ENCODE measurements at places on chromosomes 12 and 14.
A peak's percentile ranks its signal among the peaks of the same experiment; 100 is the strongest.

- ATAC-seq = peak; percentile 50
Observed at GRCh38 chr12:991350-992333, 619 bp downstream of the ERC1 start.

GRCh38 chr14:99809360-99809759, 16.1 kb downstream of the EML1 start:
- ATAC-seq = peak; percentile 85

DNA sequence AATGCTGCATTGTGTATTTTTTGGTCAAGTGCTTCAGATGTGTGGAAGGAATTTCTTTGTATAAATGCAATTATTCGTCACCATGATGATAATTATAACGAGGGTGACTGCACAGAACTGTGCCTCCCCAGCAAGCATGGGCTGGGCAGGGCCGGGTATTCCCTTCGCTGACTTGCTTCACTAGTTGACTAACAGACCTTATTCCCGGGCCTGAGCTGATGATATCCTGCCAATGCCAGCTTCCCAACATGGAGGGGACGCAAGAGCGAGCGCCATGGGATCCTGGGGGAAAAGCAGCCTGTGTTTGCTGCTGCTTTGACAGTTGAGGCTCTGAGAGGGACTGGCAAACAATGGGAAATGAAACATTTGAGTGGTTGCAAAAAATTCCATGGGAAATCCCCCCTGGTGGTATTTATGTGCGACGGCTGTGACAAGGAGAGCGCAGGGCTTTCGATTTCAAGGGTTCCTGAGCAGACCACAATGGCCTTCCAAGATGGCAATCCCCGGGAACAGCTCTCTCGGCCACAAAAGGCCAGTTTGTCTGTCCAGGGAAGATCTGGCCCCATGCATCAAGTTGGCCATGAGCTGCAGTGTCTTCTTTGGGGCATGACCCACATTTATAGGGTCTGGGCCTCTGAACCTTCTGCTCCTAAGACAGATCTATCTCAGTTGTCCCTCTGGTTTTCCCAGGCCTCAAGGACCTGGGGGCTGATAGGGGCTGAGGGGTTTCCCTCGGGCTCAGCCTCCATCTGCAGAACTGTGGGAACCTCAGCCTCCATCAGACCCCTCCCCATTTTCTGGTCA, 21.9 kb upstream of the MAP1LC3B2 start:
- no peak for ATAC-seq

- no peak for ATAC-seq
Observed at GRCh38 chr12:22615963-22616501, 8.9 kb upstream of the ETNK1 start.

- no peak for ATAC-seq
Observed at GRCh38 chr14:99662846-99663245, 17.9 kb downstream of the HHIPL1 start.

DNA sequence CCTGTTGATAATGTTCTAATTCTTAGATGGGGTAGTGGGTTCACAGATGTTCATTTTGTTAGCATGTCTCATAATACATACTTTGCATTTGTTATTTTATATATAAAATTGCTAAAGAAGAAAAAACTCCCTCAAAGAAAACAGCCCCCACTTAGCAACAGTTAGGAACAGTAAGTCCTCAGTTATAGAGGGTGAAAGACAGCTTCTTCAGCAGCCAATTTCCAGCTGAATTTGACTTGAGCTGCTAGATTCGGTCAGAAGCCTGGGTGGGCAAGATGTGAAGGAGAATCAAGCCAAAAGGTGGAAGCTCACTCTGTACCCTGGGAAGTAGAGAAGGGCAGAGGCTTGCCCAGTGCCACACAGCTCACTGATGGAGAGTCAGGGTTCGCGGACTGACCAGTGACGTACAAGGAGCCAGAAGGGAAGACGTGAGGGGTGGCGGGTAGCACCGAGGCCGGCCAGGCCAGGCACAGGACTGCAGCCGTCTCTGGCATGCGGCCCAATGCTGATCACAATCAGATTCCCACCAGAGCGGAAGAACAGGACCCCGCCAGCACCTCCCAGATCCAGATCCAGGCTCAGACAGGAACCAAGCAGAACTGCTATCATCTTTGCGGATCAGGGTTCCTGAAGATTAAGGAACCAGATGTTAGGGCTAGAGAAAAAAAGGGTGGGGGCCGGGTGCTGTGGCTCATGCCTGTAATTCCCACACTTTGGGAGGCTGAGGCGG, 30.4 kb upstream of the VWF start:
- peak; percentile 86 for ATAC-seq

DNA sequence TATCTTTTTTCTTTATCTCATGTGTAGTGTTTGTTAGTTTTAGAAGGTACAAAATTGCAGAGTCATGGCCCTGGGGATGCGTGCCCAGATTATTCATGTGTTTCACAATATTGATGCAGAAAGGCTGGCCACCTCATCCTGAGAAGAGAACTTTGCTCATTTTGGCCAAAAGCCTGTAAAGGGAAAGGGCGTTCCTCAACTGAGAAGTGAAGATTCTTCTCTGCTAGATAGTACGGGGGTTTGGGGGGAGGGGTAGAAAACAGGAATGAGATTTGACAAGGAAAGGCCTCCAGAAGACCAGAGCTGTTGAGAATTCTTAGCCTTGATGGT, 1.7 kb downstream of the MGST1 start:
- ATAC-seq = peak; percentile 80

GRCh38 chr12:26435069-26435404, 239.7 kb downstream of the SSPN start:
- no peak for ATAC-seq

- ATAC-seq = no peak
Observed at GRCh38 chr14:100350276-100350926, 27.3 kb downstream of the SLC25A47 start.

DNA sequence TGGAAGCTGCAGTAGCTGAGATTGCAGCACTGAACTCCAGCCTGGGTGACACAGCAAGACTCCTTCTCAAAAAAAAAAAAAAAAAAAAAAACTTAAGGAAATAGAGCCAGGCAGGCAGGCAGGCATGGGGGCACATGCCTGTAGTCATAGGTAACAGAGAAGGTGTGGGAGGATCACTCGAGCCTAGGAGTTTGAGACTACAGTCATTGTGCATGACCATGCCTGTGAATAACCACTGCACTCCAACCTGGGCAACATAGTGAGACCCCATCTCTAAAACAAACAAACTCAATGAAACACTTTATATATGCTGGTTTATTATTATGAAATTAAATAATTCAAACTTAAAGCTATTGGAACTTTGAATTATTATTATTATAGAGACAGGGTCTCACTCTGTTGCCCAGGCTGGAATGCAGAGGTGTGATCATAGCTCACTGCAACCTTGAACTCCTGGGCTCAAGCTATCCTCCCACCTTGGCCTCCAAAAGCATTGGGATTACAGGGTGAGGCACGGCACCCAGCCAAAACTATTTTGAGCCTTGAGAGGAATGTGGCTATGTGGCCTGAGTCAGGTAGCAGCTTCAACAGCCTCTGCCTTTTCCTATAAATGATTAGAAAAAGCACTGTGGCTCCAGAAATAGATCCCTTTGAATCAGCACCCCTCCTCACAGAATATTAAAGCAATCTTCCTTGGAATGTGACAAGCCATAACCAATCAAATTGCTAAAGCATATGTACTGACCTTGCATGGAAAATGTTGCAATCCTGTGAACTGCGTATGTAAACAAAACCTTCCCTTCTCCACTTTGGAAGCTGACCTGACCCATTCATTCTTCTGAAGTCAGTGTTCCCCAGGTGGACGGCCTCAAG, 34.7 kb upstream of the YY1 start:
- no peak for ATAC-seq

DNA sequence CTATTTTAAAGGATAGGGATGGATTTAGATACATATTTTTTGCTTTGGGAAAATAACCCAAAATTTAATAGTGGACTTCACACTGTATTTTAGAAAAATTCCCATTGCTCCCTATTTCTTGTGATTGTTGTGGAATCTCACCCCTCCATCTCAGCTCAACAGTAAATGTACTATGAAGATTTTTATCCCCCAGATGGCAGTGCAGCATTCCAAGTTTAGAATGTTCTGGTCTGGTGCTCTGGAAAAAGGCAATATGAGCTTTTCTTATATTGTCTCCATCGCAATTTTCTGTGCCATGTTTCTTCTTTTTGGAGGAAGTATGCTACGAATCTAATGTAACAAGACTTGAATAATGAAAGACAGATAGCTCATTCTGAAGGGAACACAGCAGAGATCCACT, 471.7 kb upstream of the SYT1 start:
- no peak for ATAC-seq

DNA sequence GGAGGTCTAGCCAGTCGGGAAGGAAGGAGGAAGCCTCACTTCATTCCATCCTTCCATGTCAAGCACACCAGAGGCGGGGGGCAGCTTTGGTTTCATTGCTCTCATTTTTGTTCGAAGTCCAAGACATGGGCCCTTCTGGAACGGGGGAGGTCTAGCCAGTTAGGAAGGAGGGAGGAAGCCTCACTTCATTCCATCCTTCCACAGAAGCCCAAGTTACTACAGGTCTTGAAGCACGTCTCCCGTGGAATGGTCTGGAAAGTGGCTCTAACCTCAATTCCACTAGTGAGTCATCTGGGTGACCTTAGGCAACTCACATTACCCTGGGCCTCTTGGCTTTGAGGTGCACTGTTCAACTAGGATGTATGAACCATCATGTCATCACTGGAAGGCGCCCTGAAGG, 156.3 kb downstream of the NTF3 start:
- ATAC-seq = peak; percentile 39

DNA sequence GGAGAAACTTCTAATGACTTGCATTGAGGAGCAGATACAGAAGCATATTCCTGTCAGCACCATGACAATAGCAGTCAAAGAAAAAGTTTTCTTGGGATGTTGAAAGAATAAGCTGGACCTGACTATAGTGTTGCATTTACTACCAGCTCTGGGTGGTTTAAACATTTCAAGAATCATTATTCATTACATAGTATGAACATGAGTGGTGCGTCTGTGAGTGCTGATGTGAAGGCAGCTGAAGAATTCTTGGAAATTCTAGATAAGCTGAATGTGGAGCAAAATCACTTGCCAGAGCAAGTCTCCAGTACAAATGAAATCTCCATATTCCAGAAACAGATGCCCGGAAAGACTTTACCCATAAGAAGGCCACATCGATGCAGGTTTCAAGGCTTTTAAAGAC, 45.0 kb upstream of the STAB2 start:
- ATAC-seq = no peak
